Left renal pelvis (tissue), 4 donors: ENCODE measurements at places on chromosomes 2 and 18. TPM values are rescaled to one million over a fixed set of nuclear protein-coding genes. Genes with fewer than 3 reads are reported as not detected.

The SRBD1 gene
- 25.1 TPM for polyA plus RNA-seq

The TUBA3E gene
- polyA plus RNA-seq: not detected

The CHRNG gene
- polyA plus RNA-seq: 0.73 TPM

The EPB41L5 gene
- 25.2 TPM for polyA plus RNA-seq

The ABCA12 gene
- 0.24 TPM for polyA plus RNA-seq

The SLC30A3 gene
- 0.98 TPM for polyA plus RNA-seq

DNA sequence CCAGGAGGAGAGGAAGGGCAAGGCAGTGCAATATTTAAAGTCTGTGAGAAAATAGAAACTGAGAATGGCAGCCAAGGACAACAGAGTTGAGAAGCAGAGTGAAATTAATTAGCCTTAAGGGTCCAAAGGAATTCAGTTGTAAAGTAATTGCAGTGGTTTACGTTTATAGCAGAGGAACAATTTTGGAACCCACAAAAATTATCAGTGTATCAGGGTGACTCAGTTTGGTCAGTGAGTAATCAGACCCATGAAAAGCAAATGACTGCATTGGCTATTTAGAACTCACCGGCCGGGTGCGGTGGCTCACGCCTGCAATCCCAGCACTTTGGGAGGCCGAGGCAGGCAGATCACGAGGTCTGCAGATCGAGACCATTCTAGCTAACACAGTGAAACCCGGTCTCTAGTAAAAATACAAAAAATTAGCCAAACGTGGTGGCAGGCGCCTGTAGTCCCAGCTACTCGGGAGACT, 245.8 kb upstream of the SLC39A10 start:
- DNase-seq: no peak

DNA sequence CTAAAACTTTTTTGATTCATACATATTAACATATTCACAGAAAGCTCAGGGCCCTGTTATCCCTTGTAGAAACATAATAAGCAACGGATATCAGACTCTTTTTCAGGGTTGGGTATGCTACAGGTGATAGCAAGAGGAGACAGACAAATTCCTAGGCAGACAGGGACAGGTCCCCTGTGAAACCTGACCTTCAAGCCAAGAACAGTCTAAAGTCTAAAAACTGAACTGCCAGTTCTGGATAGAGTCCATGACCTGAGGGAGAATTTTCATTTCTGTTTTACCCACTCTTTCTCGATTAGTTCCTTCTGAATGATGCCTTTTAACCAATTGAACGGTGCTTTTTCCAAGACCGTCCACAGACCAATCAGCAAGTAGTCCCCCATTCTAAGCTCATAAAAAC, 54.2 kb downstream of the RIT2 start:
- no peak for DNase-seq

- no peak for DNase-seq
Measured at GRCh38 chr2:222797261-222797660, 63.6 kb upstream of the ACSL3 start.

GRCh38 chr2:138334323-138334722, 167.2 kb upstream of the SPOPL start:
- DNase-seq: no peak

GRCh38 chr2:235555371-235555770, 61.5 kb downstream of the AGAP1 start:
- no peak for DNase-seq

DNA sequence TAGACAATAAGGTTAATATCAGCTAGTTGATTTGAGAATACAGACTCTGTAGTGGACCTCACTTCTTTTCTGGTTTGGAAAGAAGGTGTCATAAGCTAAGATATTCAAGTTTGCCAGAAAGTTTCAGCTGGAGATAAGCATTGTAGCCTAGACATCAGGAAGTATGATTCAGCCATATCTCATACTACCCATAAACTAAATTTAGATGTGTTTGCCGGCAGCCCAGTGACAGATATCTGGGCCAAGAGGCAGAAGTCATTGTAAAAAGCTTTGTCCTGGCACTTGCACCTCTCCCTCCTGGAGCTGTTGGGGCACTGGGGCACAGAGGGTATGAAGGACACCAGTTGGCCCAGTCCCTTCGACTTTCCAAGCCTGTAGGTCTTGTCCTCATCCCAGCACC, 128.0 kb downstream of the EPHA4 start:
- DNase-seq: no peak

DNA sequence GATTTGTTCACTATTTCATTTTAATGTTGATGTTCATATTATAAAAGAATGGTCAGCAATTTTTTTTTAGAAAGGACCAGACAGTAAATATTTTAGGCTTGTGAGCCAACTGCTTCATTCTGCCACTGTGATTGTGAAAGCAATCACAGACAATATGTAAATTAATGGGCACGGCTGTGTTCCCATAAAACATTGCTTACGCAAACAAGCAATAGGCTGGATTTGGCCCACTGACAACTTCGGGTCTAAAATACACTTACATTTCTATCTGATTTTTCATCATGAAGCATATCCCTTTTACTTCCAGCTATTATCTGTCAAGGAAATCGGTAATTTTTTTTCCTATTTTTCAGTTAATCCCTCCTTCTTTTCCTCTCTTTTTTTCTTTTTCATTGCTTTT, 182.2 kb upstream of the CDH2 start:
- no peak for DNase-seq

- no peak for DNase-seq
Measured at GRCh38 chr2:127012868-127013267, 94.1 kb downstream of the BIN1 start.

DNA sequence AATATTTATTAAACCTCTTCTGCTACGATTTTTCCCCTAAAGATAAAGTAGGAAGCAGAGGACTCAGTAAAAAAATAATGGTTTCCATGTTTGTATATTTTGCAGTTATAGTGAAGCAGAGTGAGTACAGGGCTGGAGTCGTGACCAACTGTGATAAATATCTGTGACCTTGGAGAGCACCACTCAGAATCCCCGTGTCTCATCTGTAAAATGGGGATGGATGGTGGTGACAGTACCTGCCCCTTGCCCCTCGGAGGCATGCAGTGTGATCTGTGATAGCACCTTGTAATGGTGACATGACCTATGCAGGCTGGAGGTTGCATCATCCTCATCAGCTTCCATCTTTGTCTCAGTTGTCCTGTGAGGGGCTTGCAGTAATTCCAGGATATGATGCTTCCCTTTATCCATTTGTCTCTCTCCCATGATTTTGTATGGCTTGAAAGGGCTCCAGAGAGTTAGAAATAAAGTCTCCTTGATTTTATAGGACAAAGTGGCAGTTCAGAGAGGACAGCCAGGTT, 5.5 kb downstream of the TTL start:
- no peak for DNase-seq

DNA sequence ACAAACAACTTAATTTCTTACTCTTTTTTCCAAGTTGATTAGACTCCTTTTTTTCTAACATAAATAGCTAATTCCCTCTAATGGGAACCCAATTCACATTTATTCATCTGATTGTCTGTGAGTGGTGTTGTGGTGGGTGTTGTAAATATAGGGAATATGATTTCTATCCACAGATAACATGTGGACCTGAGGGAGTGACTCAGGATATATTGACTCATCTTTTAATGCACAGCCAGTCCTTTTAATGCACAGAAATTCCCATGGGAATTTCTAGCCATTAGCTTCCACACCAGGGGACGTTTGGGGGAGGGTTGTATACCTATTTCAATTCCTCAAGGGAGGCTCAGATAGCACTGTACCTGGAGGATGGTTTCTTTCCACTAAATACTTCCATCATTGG, 1339.6 kb upstream of the LRRTM1 start:
- no peak for DNase-seq

- DNase-seq: no peak
Measured at GRCh38 chr2:231250146-231250545, 51.7 kb downstream of the ARMC9 start.

- no peak for DNase-seq
Measured at GRCh38 chr18:12741351-12741750, 38.5 kb downstream of the PSMG2 start.
